ENCODE measurements at places on chromosomes 6 and 20.

DNA sequence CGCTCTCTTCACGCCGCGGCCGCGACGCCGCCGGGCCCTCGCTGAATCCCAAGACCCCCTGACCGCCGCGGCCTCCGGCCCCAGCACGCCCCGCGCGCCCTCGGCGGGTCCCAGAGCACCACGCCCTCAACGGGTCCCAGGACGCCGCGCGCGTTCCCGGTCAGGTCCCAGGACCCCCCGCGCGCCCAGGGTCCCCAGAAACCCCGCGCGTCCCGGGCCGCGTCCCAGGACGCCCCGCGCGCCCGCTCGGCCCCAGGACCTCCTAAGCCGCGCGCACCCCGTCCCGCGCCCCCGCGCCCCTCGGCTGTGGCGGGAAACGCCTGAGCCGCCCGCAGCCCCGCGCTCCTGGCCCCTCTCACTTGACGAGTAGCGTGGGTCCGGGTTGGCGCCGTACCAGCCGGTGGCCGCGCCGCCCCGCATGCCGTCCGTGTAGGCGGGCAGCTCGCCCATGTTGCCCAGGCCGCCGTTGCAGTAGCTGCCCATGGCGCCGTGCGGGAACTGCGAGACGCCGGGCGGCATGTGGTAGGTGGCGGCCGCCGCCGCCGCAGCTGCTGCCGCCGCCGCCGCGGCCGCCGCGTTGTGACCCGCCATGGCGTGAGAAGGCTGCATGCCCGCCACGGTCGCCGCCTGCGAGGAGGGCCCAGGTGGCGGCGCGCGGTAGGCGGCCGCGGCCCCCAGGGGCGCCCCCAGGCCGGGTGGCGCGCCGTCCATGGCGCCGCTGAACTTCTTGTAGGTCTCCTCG is 556 bp downstream of the NKX2-4 start:
- DNase-seq, result no peak

- no peak for DNase-seq
Measured at GRCh38 chr6:137522198-137522798, 28.1 kb upstream of the OLIG3 start.

- no peak for DNase-seq
Measured at GRCh38 chr6:157990321-157991066, 8.8 kb downstream of the SYNJ2 start.

- DNase-seq, result no peak
Measured at GRCh38 chr6:105851113-105851580, 235.0 kb upstream of the PRDM1 start.

DNA sequence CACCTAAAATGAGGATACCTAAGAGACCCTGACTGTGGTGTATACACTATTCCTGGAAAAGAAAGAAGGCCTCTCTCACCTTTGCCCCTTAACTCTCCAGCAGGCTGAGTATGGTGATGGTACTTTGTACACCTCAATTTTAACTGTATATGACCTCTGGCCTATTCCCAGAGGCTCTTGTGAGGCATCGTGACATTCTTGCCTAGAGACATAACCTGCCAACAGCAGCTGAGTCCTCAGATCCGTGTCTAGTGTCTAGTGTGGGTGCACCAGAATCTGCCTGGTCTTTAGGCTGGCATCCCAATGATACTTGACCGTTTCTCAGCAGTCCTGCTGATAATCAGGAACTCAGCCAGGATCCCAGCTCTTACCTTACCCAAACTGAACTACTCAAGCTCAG is 20.0 kb downstream of the TP53INP2 start:
- no peak for DNase-seq

DNA sequence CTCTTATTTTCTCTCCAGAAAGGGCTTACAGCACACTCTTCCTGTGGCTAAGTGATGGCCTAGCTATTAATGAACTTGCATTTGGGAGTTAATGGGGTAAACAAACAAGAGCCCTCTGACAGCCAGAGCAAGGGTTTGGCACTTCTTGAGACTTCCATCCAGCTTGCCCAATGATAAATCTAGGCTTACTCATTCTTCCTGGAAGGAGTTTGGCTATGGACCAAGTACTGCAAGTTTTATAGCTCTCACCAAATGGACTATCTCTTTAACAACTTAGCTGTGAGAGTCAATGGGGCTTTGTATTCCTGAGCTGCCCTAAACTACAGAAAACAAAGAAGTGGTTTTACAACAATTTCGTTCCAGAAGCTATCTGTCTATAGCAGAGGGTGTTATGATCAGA is 16.7 kb upstream of the PI3 start:
- DNase-seq, result no peak

- no peak for DNase-seq
Measured at GRCh38 chr6:6333501-6333900, 13.0 kb upstream of the F13A1 start.

- DNase-seq, result no peak
Measured at GRCh38 chr6:168193816-168194721, 115.1 kb upstream of the FRMD1 start.
